ENCODE measurements at places on chromosomes 13 and 19. TPM values are rescaled to one million over a fixed set of nuclear protein-coding genes. Genes with fewer than 3 reads are reported as not detected.

STAP2 gene
- total RNA-seq: 59.1 TPM

CFD gene
- total RNA-seq: 6.4 TPM

ZNF726 gene
- 1.7 TPM for total RNA-seq

ZNF415 gene
- 15.4 TPM for total RNA-seq

CEACAM7 gene
- total RNA-seq: 2.2 TPM

METTL21C gene
- total RNA-seq: not detected

YJEFN3 gene
- 0.43 TPM for total RNA-seq

CCDC70 gene
- not detected for total RNA-seq

RPL36 gene
- 752 TPM for total RNA-seq

KIR2DL4 gene
- not detected for total RNA-seq

ACP7 gene
- 1.1 TPM for total RNA-seq

PROZ gene
- not detected for total RNA-seq

ZNF709 gene
- 1.1 TPM for total RNA-seq

ZNF285 gene
- total RNA-seq: 8.2 TPM

SPC24 gene
- total RNA-seq: 0.34 TPM

PTH2 gene
- not detected for total RNA-seq

PDX1 gene
- total RNA-seq: not detected

CYP2B6 gene
- not detected for total RNA-seq

CYTH2 gene
- total RNA-seq: 25.6 TPM

USE1 gene
- 12.5 TPM for total RNA-seq

PLPPR3 gene
- under 0.01 TPM for total RNA-seq

BLOC1S3 gene
- 6.1 TPM for total RNA-seq

VSTM2B gene
- total RNA-seq: not detected

DHDH gene
- 1.6 TPM for total RNA-seq

APOC4 gene
- total RNA-seq: not detected

LRRC8E gene
- 18.1 TPM for total RNA-seq

NLRP5 gene
- total RNA-seq: not detected

ZNF44 gene
- total RNA-seq: 9.6 TPM

ZNF579 gene
- 6.7 TPM for total RNA-seq

KLK12 gene
- 0.14 TPM for total RNA-seq

All from nasal cavity respiratory epithelium epithelial cell of viscerocranial mucosa (primary cell).